ENCODE measurements at places on chromosomes 1 and 21.

GRCh38 chr1:200731654-200732332, 6.9 kb upstream of the CAMSAP2 start:
- DNase-seq, result no peak

- no peak for DNase-seq
These were observed 36.9 kb upstream of the CD2 start for GRCh38 chr1:116717318-116717717.

DNA sequence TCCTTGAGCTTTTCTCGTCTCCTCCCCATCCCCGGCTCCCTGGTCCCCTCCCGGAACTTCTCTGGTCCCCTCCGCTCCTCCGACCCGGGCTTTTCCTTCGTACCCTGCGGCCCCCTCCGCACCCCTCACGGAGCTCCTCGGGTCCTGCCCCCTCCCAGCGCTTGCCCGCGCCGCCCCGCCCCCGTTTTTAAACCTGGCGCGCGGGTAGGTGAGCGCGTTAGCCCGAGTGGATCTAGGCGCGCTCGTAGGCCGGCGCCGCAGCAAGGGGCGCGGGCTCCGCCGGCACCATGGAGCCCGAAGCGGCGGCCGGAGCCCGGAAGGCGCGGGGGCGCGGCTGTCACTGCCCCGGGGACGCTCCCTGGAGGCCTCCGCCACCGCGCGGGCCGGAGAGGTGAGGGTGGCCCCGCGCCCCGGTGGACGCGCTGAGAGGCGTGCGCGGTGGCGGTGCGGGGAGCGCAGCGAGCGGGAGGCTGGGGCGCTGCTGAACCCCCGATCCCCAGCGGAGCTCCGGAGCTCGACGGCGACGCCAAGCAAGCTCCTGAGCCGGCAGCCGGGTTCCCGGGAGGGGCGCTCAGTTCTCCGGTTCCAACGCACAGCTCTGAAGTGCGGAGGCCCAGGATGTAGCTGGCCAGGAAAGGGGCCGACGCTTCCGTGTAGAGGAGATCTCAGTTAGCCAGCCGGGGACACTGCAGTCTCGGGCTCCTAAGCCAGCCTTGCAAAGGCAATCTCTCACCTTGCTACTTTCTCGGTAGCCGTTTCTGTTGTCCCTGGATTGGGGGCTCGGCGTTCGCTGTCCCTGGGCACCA, at the start of gene RIPPLY3:
Gene RIPPLY3 (plus strand): TSS at position 217 of the 806 bp plus-strand sequence. CDS start 71 bp downstream, at position 288.
- DNase-seq, result no peak

GRCh38 chr1:10601342-10602070, 126.8 kb downstream of the PEX14 start:
- no peak for DNase-seq

DNA sequence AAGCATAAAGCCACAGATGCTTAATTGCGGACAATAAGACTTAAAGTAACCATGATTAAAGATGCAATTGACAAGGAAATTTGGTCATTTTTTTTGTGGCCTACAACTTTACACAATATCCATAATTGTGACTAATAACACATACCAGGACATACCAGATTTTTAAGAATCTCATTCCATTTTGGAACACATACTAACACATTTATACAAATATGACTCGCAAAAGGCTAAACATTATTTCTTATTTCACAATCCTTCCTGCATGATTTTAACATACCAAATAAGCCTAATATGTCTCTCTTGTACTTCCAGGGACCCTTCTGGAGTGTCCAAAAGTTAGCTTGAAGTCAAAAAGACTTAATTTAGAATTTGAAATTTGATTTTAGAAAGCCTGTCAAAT, 48.8 kb downstream of the DR1 start:
- no peak for DNase-seq

Measured in stimulated activated CD4-positive, alpha-beta T cell treated with anti-CD3 and anti-CD28 coated beads, TNF-alpha, amount 100 ng/mL, for 48 hours (primary cell).